ENCODE measurements at places on chromosomes 5 and 9. TPM values are rescaled to one million over a fixed set of nuclear protein-coding genes. Genes with fewer than 3 reads are reported as not detected.
A peak's percentile ranks its signal among the peaks of the same experiment; 100 is the strongest.

GRCh38 chr9:137672907-137673791, 54.3 kb downstream of the EHMT1 start:
- no peak overlapping the region for H3K27ac ChIP-seq
- H3K36me3 ChIP-seq = no peaks in the 10 kb centered on the region
- peaks cover 22% of the 10 kb centered on the region for H3K4me1 ChIP-seq

Gene TLX3
- total RNA-seq = not detected

Gene BARHL1
- total RNA-seq = not detected

Gene MAST4
- 59.9 TPM for total RNA-seq

Gene PCDHB15
- total RNA-seq = 8.5 TPM

Gene SLC46A2
- 0.95 TPM for total RNA-seq

Gene AFAP1L1
- 3.2 TPM for total RNA-seq

- DNase-seq = no peak
- no peak overlapping the region for H3K27ac ChIP-seq
- peaks cover 28% of the 10 kb centered on the region for H3K4me1 ChIP-seq
- H3K27me3 ChIP-seq = no peaks in the 10 kb centered on the region
- no peaks in the 10 kb centered on the region for H3K36me3 ChIP-seq
- no peak overlapping the region for H3K4me3 ChIP-seq
These were observed 18.8 kb downstream of the BICD2 start for GRCh38 chr9:92745881-92746280.

Gene SLC36A3
- not detected for total RNA-seq

GRCh38 chr9:82490019-82490499, 501.5 kb downstream of the SPATA31D1 start:
- no peaks in the 10 kb centered on the region for H3K36me3 ChIP-seq
- H3K4me3 ChIP-seq = no peak overlapping the region
- H3K27me3 ChIP-seq = no peaks in the 10 kb centered on the region

- DNase-seq = no peak
- H3K4me3 ChIP-seq = no peak overlapping the region
- no peaks in the 10 kb centered on the region for H3K4me1 ChIP-seq
- H3K36me3 ChIP-seq = no peaks in the 10 kb centered on the region
- H3K27ac ChIP-seq = no peak overlapping the region
These were observed 9.5 kb upstream of the BARHL1 start for GRCh38 chr9:132572921-132573320.

Gene GFI1B
- not detected for total RNA-seq

DNA sequence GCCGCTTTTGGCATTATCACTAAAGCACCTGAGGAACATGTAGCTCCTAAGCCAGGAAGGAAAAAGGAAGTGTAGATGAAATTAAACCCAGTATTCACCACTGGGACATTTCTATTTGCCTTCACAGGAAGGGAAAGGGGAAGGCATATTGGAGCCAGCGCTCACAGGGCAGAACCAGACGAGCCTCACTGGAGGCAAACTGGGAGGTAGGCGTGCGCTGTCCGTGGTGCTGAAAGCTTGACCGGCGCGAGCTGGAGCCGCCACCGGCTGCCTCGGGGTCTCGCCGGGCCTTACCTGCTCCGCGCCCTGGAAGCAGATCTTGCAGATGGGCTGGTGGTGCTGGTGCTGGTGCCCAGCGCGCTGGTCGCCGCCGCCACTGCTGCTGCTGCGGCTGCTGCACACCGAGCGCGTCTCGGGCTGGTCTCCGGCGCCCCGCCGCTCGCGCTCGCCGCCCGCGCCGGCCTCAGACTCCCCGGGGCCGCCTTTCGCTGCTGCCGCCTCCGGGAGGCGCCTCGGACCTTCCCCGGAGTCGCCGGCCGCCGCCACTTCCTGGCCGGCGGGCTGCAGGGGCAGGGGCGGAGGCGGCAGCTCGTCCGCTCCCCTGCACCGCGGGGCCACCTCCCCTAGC, 732 bp downstream of the MARCHF11 start:
- no peak overlapping the region for H3K4me3 ChIP-seq

- DNase-seq = no peak
- no peaks in the 10 kb centered on the region for H3K36me3 ChIP-seq
These were observed 1147.5 kb upstream of the C9orf72 start for GRCh38 chr9:28720746-28721145.

Gene ABLIM3
- total RNA-seq = 6.2 TPM

DNA sequence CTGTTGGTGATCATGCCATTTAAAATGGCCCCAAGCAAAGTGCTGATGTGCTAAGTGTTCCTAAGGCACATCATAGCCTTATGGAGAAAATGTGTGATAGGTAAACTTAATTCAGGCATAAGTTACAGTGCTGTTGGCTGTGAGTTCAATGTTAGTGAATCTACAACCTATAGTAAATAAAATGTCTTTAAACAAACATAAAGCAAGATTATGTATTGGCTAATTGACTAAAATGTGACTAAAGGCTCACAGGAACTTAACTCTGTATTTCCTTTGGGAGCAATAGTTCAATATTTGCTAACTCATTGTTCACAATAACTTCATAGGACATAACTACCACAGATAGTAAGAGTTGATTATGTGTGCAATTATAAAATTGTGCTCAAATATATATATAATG, 49.4 kb upstream of the LRRC19 start:
- H3K27me3 ChIP-seq = no peaks in the 10 kb centered on the region
- no peak overlapping the region for H3K4me3 ChIP-seq
- DNase-seq = no peak
- no peak overlapping the region for H3K27ac ChIP-seq
- H3K4me1 ChIP-seq = no peaks in the 10 kb centered on the region

- H3K4me1 ChIP-seq = peaks cover 2% of the 10 kb centered on the region
- no peak overlapping the region for H3K27ac ChIP-seq
- H3K36me3 ChIP-seq = no peaks in the 10 kb centered on the region
- no peak for DNase-seq
These were observed 2.8 kb downstream of the CCDC152 start for GRCh38 chr5:42759456-42759855.

DNA sequence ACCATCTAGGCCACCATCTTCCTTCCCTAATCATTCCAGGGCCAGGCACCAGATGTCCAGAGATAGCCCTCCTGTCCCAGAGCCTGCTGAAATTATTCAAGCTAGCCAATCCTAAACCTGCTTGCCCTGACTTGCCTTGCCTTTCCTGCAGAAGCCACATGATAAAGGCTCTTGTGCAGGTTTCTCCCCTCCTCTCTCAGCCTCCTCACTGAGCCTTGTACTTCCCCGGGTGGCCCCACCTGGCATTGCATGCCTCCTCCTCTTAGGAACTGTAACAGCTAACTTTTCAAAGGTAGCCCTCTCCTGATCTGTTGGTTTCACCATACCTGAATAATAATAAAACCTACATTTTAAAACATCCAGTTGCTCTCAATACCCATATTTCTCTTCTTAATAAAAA, 42.6 kb downstream of the DIRAS2 start:
- H3K27ac ChIP-seq = no peak overlapping the region
- H3K27me3 ChIP-seq = no peaks in the 10 kb centered on the region
- DNase-seq = no peak
- no peaks in the 10 kb centered on the region for H3K36me3 ChIP-seq
- no peak overlapping the region for H3K4me3 ChIP-seq

GRCh38 chr5:171418982-171419687, at the start of gene FGF18:
FGF18 (plus strand) TSS chr5:171419647; CDS start chr5:171420200, 553 bp downstream.
- H3K27ac ChIP-seq = no peak within 1 kb of the TSS
- H3K4me3 ChIP-seq = peak within 1 kb of the TSS; percentile 25
- DNase-seq = peak; percentile 60
- peaks cover 6% of the 10 kb centered on the region for H3K4me1 ChIP-seq
- no peaks in the 10 kb centered on the region for H3K36me3 ChIP-seq

- no peaks in the 10 kb centered on the region for H3K4me1 ChIP-seq
- no peaks in the 10 kb centered on the region for H3K36me3 ChIP-seq
- no peak overlapping the region for H3K27ac ChIP-seq
These were observed 20.4 kb downstream of the DCAF12 start for GRCh38 chr9:34106110-34106509.

- no peak overlapping the region for H3K4me3 ChIP-seq
- no peaks in the 10 kb centered on the region for H3K27me3 ChIP-seq
- no peak for DNase-seq
- no peak overlapping the region for H3K27ac ChIP-seq
These were observed 281.9 kb downstream of the GAS1 start for GRCh38 chr9:86665416-86665815.

DNA sequence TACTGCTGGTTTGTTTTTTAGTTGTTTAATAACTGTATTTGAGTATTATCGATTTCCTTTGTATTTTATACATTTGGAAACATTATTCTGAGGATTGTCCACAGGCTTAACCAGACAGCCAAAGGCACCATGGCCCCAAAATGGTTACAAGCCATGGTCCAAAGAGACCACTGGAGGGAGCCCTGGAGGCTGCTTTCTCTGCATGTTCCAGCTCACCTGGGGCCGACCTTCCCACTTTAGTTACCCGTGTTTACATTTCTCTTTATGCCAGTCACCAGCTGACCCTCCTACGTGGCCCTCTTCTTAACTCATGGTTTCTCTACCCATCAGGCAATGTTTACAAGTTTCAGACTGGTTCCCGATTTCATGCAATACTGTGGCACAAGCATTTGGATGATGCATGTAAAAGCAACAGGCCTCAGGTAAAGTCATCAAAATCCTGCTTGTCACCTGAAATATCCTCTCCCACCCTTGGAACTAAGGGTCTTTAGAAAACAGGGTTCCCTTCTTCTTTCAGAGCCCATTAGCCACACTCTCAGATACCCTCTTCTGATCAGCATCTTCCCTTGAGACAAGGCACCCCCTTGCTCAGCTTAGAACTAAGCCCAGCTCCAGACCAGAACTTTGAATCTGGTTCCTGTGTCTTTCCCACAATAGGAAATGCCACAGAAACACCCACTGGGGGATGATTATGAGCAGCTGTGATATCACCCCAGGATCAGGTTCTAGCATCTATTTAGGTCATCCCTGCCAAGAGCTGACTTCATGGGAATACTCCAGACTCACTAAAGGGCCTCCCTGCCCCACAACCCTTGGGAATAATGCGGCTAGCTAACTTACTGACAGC, 49.9 kb upstream of the GARNL3 start:
- H3K36me3 ChIP-seq = no peaks in the 10 kb centered on the region
- no peaks in the 10 kb centered on the region for H3K27me3 ChIP-seq

Gene PCDHGA2
- 12.0 TPM for total RNA-seq

DNA sequence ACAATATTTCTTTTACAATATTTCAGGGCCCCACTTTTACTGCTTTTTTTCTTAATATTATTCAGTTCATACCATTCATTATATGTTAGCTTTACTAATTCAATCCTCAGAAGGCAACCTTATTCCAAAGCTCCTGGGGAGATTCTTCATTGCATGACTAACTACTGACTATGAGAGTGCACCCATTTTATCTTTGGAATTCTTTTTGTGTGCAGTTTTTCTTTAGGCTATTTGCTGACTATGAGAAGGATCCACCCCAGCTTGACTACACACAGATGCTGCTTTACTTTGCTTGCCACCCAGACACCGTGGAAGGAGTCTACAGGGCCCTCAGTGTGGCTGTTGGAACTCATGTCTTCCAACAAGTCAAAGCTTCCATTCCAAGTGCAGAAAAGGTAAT, 56.9 kb upstream of the IL7R start:
- H3K36me3 ChIP-seq = no peaks in the 10 kb centered on the region
- no peak overlapping the region for H3K27ac ChIP-seq
- H3K4me1 ChIP-seq = peaks cover 4% of the 10 kb centered on the region
- no peak overlapping the region for H3K4me3 ChIP-seq
- DNase-seq = no peak

DNA sequence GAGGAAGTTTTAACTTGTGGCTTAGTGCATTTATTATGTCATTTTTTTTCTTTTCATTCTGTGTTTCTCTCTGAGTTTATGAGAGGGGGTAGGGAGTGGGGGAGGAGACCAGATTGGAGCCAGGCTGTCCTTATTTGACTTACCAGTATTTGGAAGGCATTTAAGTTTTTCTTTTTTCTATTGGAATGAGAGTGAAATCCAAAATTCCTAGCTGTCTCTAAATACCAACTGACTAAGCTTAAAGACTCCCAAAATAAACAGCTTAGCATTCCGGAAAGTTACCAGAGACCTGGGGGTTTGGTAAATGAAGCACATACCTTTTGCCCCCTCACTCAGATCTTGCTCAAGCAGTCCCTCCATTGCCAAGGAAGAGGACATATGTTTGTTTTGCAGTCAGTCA, 581.9 kb upstream of the BRINP1 start:
- peaks cover 6% of the 10 kb centered on the region for H3K4me1 ChIP-seq
- no peaks in the 10 kb centered on the region for H3K27me3 ChIP-seq
- no peak overlapping the region for H3K4me3 ChIP-seq
- DNase-seq = no peak

DNA sequence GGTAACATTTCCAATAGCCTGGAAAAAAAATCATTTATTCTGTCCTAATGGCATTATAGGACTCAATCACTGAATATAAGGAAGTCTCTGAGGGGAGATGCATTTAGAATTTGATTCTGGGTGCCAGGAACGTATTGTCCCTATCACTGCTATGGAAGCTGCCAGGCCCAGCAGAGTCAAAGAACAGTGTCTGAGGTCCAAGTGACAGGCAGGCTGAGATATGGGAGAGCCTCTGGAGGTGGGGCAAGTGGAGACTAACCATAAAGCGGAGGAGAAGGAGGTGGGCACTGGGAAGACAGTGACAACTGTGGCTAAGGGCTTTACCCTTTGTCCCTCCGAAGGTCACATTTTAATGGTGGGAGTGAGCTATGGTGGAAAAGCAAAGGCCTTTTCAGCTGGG, 505.5 kb downstream of the CTNND2 start:
- H3K27me3 ChIP-seq = no peaks in the 10 kb centered on the region
- no peak overlapping the region for H3K27ac ChIP-seq
- no peak for DNase-seq
- no peaks in the 10 kb centered on the region for H3K36me3 ChIP-seq
- H3K4me1 ChIP-seq = no peaks in the 10 kb centered on the region

DNA sequence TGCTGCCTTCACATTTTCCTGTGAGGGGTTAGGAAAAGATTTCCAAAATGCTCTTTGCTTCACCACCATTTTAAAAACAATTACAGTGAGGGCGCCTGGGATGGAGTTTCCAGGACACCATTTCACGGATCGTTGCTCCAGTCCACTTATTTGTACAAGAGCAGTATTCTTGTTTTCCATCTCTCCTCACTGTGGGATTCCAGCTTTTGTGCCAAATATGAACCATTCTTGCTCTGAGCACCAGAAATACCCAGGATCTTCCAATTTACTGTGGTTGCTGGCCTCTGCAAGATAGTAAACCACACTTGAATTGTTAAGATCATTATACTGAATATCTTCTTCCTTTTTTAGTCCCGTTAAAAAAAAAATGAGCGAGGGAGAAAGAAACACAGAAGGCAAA, 899.5 kb downstream of the TLE1 start:
- no peaks in the 10 kb centered on the region for H3K4me1 ChIP-seq
- H3K27ac ChIP-seq = no peak overlapping the region
- no peaks in the 10 kb centered on the region for H3K36me3 ChIP-seq
- H3K27me3 ChIP-seq = no peaks in the 10 kb centered on the region
